Posterior vena cava (tissue), 2 donors: ENCODE measurements at places on chromosomes 2 and 18. TPM values are rescaled to one million over a fixed set of nuclear protein-coding genes. Genes with fewer than 3 reads are reported as not detected.

- no peak for DNase-seq
Observed at GRCh38 chr2:155070489-155070888, 372.0 kb downstream of the KCNJ3 start.

GRCh38 chr2:180000434-180000833 lies 6.7 kb downstream of the CWC22 start:
- DNase-seq, result no peak

DNA sequence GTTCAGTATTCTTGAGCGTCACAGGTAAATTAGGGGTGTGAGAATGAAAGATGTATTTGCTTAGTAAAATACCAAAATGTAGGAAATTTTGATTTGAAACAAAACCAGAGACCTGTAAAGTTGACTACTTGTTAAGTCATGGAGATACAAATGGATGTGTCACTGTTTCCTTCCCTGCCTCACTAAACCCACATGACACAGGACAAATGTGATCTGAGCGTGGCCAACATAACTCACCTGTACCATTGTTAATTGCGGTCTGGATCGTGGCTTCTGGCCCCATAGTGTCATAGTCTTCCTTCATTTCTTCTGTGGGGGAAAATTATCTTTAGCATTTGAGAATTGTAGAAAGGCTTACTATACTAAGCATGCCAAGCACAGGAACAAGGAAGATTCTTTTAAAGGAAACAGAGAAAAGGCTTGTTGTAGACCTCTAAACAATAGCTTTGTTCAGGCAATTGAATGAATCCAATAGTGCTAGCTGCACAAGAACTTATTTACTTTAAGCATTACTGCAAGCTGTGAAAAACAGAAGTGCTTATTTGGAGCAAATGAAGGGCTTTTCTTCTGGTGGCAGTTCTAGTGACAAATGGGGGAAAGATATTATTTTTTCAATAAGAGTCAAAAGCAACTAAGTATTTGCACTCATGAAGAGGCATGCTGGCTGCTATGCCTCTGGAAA lies 95.2 kb downstream of the ZEB2 start:
- no peak for DNase-seq

MC4R gene
- not detected for total RNA-seq

EML6 gene
- 12.1 TPM for total RNA-seq

DNA sequence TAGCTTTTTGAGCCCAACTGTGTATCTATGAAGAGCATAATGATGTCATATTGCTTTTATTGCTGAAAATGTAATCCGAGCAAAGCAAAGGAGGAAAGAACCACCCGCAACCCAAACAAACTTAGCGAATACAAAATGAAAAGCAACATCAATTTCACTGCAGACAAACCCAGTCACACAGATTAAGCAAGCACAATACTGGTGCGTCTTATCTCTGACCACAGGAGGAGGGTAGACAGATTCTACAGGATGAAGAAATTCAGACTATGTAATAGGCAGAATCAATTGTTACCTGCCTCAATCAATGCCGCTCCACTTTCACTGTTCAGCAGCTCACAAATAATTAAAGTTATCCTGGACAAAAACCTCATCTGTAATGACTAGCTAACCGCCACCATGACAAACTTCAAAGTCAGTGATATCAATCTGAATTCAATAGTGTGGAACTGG lies 115.5 kb upstream of the SP3 start:
- no peak for DNase-seq

USP37 gene
- total RNA-seq, result 11.7 TPM

DNA sequence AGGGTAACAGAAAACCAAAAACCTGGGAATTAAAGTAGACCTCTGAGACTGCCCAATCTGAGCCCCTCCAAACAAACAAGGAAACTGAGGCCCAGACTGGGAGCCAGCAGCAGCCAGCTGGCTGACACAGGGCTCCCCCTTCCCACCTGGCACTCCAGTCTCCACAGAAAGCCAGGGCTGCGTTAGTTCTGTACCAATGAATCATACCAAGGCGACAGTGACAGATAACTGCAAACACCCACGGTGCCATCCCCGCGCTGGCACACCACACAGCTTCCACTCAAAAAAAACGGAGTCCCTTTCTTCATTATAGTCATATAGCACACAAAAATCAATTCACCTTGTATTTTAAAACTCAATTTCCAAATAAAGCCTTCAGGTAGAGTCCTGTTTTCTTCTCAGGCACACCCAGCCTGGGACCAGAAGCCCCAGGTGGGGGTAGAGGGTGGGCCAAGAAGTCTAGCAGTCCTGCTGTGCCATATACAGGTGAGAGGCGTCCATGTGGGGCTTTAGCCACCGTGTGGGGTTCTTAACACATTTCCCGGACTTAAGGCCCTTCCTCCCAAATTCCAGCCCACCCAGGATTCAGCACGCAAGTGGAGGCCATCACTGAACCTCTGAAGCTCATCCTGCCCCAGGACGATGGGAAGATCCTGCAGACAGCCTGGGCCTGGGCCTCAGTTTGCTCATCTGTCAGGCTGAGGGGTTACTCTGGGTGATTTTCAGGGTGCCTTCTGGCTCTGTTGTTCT lies 1.2 kb downstream of the PER2 start:
- peak; percentile 78 for DNase-seq

ILKAP gene
- total RNA-seq, result 34.9 TPM
